ENCODE measurements at places on chromosomes 7 and 10.

DNA sequence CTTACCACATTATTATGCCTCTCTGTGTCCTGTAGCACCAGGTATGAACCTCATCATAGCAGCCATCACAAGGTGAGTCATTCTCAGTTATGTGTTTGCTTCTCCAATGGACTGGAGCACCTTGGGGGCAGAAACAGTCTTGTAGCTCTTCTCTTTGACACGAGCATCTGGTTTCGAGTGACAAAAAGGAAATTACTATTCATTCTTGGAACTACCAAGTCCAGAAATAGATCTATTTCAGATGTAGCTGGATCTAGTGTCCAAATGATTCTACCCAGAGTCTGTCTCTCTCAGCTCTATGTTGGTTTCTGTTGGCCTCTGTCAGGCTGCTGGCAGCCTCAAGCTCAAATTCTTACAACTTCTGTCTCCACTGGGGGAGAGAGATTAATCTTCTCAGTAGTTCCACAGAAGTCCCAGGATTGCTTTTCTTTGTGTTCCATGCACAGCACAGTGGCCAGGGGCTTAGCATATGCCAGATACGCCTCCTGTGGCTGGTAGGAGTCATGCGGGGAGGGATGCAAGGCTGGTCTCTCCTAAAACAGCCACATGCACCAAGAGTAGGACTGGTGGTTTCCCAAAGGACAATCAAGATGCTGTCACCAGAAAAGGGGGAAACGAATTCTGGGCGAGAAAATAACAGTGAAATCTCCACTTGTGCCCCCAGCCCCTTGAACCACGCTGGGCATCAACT lies 37.2 kb upstream of the PAPSS2 start:
- DNase-seq, result peak; percentile 75

- DNase-seq, result peak; percentile 25
Observed at GRCh38 chr10:7388602-7389001, 22.2 kb downstream of the SFMBT2 start.

GRCh38 chr7:142964502-142965246 lies 2.5 kb upstream of the KEL start:
- no peak for DNase-seq

GRCh38 chr10:104498347-104499081 lies 142.6 kb upstream of the SORCS3 start:
- no peak for DNase-seq
